ENCODE measurements at places on chromosomes 1 and 21. TPM values are rescaled to one million over a fixed set of nuclear protein-coding genes. Genes with fewer than 3 reads are reported as not detected.

Gene ITLN1
- total RNA-seq: 0.60 TPM

Gene GNAT2
- not detected for total RNA-seq

Gene CHD5
- total RNA-seq: 1.4 TPM

Gene LAMC1
- 254 TPM for total RNA-seq

Gene GPR161
- 12.9 TPM for total RNA-seq

Gene FABP3
- 142 TPM for total RNA-seq
